Epithelial cell of proximal tubule (primary cell): ENCODE measurements at places on chromosomes 16 and 17. TPM values are rescaled to one million over a fixed set of nuclear protein-coding genes. Genes with fewer than 3 reads are reported as not detected.

- DNase-seq = no peak
These were observed 907 bp upstream of the ESRP2 start for GRCh38 chr16:68236826-68237242.

Gene ASB16
- total RNA-seq = not detected in 2 replicates

Gene MPP2
- 2.5 and 14.1 TPM in 2 replicates for total RNA-seq

- no peak for DNase-seq
These were observed 10.3 kb upstream of the ZFHX3 start for GRCh38 chr16:73058221-73058615.

Gene MCRIP1
- total RNA-seq = 111 and 153 TPM in 2 replicates

DNA sequence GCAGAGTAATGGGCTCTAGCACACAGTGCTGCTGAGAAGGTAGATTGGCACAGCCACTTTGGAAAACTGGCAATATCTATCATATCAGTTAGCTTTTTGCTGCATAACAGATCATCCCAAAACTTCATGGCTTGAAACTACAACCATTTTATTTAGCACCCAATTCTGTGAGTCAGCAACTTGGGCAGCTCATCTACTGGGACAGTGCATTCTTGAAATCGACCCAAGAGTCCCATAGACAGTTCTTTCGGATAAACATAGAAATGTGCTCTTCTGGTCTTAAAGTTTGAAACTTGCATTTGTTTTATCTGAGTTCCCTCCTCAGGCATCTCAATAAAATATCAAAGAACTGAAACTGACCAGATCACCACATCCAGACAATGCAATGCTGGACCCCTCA is 76.7 kb downstream of the CEP112 start:
- no peak for DNase-seq

Gene CLEC3A
- total RNA-seq = not detected in 2 replicates

- no peak for DNase-seq
These were observed 12.5 kb downstream of the SAMD14 start for GRCh38 chr17:50117202-50118051.

Gene KRTAP4-3
- not detected in 2 replicates for total RNA-seq

Gene PPY
- total RNA-seq = not detected in 2 replicates

GRCh38 chr17:67672592-67673335 is 45.0 kb upstream of the NOL11 start:
- no peak for DNase-seq

DNA sequence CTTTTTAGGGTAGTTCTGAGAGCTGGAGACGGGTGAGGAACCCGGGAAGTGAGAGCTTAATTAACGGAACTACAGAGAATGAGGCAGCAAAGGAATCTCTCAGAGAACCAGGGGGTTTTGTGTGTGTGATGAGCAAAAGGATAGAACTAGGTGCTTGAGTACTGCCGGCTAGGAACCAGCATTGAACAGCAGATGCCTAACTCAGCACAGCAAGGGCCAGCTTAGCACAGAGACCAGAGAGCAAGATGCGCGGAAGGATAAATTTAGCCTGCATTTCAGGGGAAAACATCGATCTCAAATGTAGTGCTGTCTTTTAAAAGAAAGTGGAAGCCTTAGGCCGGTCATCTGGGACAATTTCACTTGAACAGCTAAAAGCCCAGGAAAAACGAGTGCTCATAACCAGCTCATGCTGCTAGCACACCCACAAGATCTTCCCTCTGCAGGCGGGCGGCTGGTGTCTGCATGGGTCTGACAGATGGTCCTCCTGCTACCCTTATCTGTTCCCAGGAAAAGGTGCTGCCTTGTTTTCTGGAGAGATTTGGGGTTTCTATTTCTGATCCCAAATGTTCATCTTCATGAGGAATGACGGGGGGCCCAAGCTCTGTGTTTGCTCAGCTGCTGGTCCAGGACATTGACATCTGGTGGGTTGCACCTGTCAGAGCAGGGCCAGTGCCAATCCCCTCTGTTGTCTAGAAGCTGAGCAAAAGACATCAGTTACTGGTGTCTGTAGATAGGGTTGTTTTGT is 103.9 kb downstream of the SOCS1 start:
- no peak for DNase-seq

DNA sequence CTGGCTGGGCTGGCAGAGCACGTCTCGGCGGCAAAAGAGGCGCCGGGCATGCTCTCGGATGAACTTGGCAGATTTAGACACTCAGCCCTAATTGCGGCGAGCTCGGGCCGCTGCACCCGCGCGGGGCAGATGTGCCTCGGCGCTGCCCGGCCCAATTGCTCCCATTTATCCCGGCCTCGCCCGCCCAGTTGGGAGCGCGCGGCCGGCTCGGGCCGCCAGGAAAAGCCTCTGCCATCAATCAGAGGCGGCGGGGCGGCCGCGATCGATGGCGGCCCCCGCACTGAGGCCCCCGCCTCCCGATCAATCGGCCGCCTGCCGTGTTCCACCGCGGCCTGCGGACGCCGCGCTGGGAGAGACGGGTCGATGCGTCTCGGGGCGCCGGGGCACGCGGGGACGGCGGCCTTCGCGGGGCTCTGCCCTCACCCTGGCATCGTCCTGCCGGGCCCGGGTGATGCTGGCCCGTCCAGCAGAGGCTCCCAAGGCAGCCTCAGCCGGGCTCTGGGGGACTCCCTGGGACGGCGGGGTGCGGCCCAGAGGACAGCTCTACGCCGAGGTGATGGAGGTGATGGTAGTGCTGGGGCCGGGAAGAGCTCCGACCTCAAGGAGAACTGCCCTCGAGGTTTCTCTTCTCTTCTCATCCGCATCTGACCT is 200.9 kb upstream of the N4BP1 start:
- DNase-seq = no peak

DNA sequence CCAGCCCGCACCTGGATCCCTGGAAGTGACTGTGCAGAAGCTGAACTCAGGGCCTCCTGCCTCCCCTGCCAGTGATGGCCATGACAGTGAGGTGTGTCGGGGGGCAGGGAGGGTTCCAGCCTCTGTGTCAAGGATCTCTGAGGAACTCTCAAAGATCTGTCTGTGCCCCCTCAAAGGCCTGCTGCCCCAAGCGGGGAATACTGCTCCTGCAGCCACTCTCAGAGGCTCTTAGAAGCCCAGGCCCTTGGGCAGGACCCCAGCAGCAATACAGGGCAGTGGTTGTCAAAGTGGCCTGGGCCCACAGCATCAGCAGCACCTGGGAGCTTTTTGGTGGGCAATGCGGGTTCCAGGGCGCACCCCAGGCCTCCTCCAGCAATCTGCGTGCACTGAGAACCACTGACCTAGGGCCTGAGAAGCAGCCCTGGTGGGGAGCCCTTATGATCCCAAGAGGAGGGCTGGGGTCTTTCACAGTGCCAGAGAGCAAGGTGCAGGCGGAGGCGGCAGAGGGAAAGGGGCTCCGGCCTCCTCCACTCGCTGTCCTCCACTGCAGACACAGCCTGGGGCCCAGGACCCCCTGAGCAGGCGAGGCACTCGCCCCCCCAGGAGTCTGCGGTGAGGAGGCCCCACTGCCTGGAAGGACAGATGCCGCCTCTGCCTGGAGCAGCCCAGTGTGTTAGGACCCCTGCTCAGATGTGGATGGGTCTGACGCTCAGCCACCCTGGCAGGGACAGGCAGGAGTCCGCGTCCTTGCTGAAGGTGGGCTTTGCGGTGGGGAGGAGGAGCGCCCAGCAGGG is 42.1 kb downstream of the ENGASE start:
- no peak for DNase-seq

Gene RNF227
- 0.35 and 0.65 TPM in 2 replicates for total RNA-seq

Gene HS3ST3A1
- 5.8 and 17.3 TPM in 2 replicates for total RNA-seq

Gene CRYBA1
- total RNA-seq = not detected in 2 replicates

DNA sequence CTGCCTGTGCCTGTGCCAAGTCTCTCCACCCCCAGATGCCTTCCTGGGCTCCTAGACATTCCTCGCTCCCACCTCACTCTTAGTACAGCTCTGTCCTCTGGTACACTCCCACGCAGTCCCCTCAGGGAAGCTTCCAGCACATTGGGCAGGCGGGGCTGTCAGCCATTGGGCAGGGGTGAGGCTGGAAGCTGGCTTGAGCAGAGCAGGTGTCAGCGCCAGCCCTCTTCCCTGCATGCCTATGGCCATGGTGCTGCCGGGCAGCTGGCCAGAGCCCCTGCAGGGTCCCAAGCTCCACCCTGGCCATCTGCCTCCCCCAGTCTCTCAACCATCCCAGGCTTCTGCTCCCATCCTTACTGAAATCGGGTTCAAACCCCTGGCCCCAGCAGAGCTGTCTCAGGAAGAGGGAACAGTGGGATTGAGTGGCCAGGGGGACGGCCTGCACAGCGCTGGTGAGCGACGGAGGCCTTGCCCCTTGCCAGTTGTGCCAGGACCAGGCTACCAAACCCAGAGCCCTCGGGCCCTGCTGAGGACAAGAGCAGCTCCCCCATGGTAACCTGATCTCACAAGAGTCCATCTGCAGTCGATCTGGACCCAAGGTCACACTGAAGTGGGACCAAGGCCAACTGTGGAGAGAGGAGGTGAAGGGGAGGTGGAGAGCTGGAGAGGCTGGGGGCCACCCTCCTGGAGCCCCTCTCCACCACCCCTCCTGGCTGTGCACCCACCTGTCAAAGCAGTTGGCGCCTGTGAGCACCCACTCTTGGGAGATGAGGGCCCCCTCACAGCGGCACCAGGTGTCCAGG is 2.4 kb upstream of the B9D1 start:
- no peak for DNase-seq

Gene KRT39
- not detected in 2 replicates for total RNA-seq

DNA sequence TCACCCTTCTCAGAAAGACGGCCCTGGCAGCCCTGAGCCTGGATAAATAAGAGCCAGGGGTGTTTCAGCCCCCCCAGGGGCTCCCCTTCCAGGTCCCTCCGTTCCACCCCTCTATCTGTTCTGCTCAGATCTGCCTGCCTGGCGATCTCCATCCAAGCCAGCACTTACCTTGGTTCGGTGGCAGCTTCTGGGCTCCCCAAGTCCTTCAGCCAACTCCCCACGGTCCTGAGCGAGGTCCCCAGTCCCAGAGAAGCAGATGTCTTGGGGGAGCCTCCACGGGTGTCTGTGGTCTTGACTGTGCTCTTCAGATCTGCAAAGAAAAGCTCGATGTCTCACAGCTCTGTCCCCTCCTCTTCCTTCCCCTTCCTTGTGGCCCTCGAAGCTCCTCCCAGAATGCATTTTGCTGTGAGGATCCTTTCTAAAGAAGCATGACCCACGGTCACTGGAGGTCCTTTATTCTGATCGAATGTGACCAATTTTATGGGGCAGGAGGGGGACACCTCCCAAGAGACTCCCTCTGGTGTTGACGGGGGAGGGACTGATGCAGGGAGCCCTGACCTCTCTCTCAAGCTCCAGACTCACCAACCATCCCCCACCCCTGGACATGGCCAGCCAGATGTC is at the start of gene PIK3R6:
Gene PIK3R6, minus strand, starts transcription at position 314 of the 621 bp plus-strand sequence. CDS start 17,880 bp downstream, outside the sequence.
- no peak for DNase-seq

Gene RPL38
- total RNA-seq = 617 and 721 TPM in 2 replicates

- DNase-seq = no peak
These were observed 21.2 kb upstream of the VAT1L start for GRCh38 chr16:77767211-77767610.

DNA sequence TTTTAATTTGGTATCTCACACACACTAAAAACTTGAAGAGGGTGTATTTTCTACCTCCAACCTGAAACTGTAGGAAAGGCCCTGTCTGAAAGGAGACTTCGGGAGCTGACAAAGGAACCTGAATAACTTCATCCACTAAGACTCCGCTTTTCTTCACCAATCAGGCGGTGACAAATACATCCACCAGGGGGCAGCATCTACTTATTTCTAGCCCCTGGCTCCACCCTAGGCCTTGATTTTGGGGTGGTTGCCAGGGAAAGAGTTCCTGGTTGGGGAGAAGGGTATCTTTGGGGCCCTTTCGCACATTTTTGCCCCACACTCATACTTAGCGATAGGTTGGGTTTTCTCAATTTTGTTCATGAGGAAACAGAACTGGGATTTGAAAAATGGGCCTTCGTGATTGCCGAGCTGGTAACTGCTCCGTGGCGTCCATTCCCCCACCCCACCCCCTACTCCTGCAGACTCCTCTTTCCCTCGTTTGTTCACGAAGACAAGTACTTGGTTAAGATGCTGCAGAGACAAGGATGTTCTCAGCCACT is 4.8 kb upstream of the ARL4D start:
- no peak for DNase-seq

Gene THAP11
- total RNA-seq = 33.7 and 45.7 TPM in 2 replicates

Gene GRIN2C
- total RNA-seq = not detected in 2 replicates

Gene ENPP7
- not detected in 2 replicates for total RNA-seq

GRCh38 chr17:512311-512710 is 159.7 kb upstream of the RPH3AL start:
- no peak for DNase-seq

DNA sequence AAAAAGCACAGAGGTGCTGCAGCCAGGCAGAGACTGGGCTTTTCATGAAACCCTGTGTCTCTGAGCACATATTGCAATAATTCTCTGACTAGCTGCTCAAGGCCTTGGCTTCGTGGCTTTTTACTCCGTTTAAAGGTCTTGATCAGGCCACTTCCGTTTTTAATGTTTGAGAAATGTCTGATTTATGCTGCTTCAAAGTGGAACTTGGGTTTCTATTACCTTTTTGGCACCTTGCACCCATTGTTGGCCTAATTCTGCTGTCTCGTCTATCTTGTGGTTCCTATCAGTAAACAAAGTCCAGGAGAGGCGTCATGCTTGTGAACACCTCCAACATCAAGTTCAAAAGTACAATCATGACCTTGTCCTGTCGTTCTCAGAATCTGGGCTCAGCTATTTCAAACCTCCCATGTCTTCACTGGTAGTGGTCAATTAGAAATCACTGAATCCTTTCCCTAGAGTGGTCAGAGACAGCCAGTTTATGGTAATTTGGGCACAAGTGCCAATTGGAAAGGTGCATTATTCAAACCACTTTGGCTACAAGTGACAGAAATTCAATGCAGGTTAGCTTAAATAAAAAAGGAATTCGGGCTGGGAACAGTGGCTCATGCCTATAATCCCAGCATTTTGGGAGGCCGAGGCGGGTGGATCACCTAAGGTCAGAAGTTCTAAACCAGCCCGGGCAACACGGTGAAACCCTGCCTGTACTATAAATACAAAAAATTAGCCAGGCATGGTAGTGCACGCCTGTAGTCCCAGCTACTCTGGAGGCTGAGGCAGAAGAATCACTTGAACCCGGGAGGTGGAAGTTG is 33.3 kb upstream of the METTL9 start:
- DNase-seq = no peak

DNA sequence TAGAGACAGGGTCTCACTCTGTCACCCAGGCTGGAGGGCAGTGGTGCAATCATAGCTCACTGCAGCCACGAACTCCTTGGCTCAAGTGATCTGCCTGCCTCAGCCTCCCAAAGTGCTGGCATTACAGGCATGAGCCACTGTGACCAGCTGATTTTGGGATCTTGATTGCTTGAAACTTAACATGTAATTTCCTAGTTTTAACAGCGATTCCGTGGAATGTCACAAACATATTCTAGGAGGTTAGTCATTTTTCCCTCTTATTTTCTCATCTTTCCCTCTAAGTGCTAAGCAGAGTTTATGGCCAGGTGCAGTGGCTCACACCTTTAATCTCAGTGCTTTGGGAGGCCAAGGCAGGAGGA is 123.4 kb upstream of the CACNG3 start:
- DNase-seq = no peak
